AG10803 (cell line): ENCODE measurements at places on chromosomes 5 and 9.

GRCh38 chr5:120240706-120241105, 223.4 kb upstream of the PRR16 start:
- DNase-seq = peak; percentile 54

- DNase-seq = no peak
These were observed 14.1 kb downstream of the TMEM38B start for GRCh38 chr9:105708405-105708804.

DNA sequence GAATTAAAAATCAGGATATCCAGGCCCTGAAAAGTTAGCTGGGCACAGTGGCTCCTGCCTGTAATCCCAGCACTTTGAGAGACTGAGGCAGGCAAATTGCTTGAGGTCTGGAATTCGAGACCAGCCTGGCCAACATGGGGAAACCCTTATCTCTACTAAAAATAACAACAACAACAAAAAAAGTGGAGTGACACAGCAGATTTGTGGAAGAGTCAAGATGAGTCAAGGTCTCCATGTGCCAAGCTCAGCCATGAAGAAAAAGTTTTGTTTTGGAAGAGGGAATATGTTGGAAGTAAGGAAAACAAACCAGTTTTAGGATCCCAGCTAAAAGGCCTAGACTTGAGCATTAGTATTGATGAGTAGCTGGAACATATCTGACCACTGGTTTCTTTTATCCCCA, 14.7 kb downstream of the LRRC70 start:
- peak; percentile 24 for DNase-seq

GRCh38 chr5:132059696-132060500, 557 bp upstream of the IL3 start:
- no peak for DNase-seq

GRCh38 chr9:124688238-124688904, 82.7 kb downstream of the NR6A1 start:
- no peak for DNase-seq

- peak; percentile 20 for DNase-seq
These were observed 578.4 kb downstream of the CCDC171 start for GRCh38 chr9:16131264-16131663.

GRCh38 chr9:97660847-97661246, 27.2 kb downstream of the NCBP1 start:
- no peak for DNase-seq
